ENCODE measurements at places on chromosomes 7 and 10. TPM values are rescaled to one million over a fixed set of nuclear protein-coding genes. Genes with fewer than 3 reads are reported as not detected.

The WNT16 gene
- not detected for total RNA-seq

DNA sequence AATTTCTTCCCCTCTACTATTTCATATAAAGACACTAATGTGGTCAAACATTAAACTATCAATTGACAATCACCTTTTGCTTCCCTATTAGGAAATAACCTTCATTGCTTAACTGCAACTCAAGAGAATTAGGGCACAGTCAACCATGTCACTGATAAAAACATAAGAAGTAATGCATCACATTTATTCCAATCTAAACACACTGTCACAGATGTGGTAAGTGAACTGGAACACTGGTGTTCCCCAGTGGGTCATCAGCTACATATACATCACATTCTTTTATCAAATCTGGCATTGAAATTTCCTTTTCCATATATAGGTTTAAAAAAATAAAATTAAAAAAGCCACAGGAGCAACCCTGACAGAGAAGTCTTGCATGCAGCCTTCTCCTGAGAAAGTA, 3.7 kb downstream of the TRIL start:
- no peak for DNase-seq

- DNase-seq, result no peak
These were observed 159.2 kb downstream of the PRKG1 start for GRCh38 chr10:51233337-51234100.

The VOPP1 gene
- 88.2 TPM for total RNA-seq

The MMD2 gene
- total RNA-seq, result not detected

- no peak for DNase-seq
These were observed 57.6 kb downstream of the LYZL1 start for GRCh38 chr10:29346296-29347001.
